ENCODE measurements at places on chromosomes 1 and 21.

- no peak for DNase-seq
Measured at GRCh38 chr21:41974752-41975053, 20.9 kb upstream of the C2CD2 start.

DNA sequence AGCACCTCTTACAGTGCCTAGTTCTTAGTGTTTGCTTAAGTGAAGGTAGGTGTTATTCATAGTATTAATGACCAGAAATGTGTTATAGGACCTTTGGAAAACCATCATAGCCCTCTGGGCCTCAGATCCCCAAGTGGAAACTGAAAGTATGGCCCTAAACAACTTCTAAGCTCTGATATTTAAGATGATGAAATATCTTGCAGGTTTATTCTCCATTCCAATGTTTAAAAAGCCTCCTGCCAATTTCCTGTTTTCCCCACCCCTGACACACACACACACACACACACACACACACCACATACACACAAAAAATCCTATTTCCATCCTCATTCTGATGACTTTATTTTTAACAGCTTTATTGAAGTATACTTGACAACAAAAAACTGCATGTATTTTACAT, 108.2 kb downstream of the DIRAS3 start:
- DNase-seq = no peak

DNA sequence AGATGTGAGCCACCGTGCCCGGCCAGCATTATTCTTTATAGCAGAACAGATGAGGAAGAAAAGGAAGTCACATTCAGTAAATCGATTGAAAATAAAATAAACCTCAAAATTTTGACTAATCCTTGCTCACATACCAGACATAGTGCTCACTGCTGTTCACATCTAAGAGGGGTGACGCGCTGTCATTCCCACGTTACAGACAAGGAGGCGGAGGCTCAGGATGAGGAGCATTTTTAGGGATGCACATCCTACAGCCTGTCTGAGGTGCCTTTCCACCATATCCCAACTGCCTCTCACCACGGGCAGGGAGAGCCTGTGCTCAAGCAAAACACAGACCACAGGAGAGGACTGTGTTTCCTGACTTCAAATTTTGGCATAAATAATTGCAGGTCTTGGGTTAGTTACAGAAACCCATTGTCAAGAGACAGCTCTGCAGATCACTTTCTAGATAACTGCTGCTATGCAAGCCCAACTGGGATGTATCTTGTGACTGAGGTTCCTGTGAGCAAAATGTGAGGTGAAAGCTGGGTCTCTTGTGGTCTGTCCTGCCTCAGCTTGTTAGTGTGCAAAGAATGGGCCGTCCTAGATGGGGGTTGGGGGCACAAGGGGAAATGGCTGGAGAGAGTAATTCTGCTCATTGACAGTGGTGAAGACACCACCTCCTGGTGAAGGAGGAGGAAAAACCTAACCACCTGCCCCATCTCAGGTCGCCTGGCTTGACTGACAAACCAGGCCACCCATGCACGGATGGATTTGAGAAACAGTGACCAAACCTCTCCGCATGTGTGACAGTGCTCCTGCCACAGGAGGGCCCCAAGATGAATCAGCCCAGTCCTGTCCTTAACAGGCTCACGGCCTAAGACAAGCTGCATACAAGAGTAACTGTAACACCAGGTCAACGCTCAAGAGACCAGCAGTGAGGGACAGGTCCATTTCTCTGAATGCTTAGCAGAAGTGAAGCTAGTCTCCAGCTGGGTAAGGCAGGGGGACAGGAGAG, 8.2 kb downstream of the TNN start:
- DNase-seq = no peak

DNA sequence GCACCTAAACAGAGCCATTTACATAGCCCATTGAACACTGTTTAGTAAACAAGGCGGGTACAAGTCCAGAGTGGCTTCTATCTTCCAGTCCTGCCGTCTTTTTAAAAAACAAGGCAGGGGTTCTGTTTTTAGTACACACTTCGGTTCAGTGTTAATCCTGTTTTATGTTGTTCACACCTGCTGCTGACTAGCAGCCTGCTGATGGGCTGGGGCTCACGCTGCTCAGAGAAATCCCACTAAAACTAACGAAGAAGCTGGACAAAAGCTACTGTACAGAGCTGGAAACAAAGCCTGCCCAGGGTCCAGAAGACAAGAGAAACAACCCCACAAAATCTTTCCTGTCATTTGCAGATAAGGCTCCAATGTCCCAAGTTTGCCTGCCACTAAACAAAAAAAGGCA, 13.2 kb downstream of the ESRRG start:
- DNase-seq = no peak

DNA sequence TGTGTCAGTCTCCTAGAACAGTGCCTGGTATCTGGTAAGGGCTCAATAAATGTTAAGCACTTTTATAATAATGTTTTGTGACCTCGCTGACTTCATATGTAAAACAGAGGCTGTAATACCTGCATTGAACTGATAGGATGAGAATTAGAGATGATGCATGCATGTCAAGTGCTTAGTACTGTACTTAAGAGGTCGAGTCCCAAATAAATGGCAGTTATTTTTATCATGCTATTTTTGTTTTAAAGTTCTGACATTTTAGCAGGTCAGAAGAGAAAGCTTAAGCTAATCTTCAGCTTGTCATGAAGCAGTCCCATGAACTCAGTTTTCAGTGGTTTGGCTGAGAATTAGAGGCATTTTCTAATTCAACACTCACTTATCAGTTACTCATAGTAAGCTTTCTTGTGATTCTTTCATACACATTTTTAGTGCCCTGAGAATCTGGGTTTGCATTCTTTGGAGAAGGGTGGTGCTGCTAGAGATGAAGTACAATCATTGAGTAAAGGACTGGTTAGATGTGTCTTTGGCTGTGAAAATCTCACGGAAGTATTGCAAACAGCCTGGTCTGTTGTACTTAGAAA, 75.7 kb upstream of the RAVER2 start:
- no peak for DNase-seq

DNA sequence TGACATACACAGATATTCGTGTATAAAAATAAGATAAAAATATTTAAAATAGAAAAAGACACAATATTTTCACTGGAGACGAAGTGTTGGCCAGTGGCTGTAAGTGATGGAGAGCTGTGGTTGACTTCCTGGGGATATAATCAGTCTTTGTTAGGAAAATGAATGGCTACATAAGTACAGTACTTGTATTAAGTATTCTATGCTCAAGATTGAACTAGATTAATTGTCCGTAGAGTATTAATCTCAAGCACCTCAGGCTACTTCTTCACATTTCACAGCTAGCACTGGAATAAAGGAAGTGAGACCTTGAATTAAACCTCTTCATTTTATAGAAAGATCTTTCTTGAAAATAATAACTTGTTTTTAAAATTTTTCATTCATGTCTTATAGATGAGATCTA, 39.0 kb upstream of the RGS5 start:
- no peak for DNase-seq

DNA sequence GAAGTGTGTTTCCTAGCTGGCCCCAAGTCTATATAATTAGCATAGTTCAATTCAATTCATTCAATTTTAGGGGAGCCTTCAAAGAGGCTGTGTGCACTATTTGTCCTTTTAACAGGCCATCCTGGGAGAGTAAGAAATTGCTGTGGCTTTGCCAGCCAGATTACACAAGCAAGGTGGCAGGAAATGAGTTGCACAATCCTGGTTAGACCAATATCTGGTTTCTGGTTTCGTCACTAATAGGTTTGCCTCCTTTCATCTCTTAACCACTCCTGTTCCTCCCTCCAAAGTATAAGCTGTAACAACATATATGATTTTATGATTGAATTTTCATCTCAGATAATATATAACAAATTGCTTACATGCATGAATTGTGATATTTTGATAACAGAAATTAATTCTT, 84.1 kb upstream of the NEGR1 start:
- DNase-seq = no peak

DNA sequence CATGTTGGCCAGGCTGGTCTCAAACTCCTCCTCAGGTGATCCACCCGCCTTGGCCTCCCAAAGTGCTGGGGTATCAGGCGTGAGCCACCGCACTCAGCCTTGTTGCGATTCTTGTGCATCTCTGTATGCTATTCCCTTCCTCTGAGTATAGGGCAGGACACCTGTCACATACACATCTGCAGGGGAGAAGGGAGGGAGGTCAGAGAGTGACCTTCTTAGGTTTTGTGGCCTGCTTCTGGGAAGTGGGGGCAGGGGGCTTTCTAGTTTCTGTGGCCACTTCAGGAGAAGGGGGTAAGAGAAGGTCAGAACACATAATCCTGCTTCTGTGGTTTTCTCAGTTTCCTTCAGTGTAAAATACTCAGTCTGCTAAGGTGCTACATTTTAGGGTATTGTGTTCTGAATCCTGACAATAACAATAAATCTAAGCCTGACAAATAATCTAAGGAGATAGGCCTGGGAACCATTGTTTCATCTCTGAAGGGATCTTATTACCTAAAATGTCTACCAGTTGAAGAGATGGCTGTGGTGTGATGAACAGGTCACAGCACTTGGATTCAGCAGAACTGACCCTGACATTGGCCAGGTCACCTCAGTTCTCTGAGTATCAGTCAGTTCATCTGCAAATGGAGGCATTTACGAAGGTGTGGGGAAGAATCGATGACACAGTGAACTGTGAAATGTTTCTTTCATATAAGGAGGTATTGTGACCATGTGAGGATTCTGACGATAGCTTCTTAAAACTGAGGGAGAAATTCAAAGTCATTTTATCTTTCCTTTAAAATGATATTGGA, 212.6 kb upstream of the L1TD1 start:
- no peak for DNase-seq

- no peak for DNase-seq
Measured at GRCh38 chr1:180976732-180977357, 45.8 kb downstream of the STX6 start.

DNA sequence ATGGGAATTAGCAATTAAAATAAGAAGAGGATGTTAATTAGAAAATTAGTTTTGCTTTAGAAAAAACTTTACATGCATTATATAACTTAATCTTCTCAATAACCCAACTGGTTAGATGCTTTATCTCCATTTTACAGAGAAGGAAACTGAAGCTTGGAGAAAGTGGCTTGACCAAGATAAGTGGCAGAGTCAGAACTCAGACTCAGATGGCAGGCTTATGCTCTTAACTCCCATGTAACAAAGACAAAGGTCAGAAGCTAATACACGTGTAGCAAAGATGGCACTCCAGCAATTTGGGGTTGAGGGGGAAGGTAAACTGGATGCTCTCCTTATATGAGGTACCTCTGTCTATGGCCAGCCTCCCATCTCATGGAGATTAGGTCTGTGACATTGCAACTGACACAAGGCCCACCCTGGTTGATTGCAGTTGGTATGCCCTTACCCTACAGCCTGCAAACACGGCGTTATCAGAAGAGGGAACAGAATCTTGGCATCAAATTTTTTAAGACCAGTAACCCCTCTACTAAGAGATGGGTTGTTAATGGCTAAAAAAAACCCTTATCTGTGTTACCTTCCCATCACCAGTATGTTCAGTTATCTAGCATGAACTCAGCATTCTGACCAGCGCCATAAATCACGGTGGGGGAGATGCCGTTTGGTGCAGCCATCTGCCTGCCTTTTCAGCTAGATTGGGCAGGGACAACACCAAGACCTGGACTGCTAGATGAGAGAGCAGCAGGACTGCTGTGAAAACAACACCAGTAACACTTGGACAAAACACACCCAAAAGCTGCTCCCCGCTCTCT, 97.0 kb downstream of the UBR4 start:
- DNase-seq = no peak

Data from stimulated activated CD8-positive, alpha-beta memory T cell treated with anti-CD3 and anti-CD28 coated beads, Interleukin-7, amount 100 ng/mL, for 24 hours (primary cell).